ENCODE measurements at places on chromosomes 7 and 10. TPM values are rescaled to one million over a fixed set of nuclear protein-coding genes. Genes with fewer than 3 reads are reported as not detected.

Gene TUBB8
- total RNA-seq = not detected

Gene TRPV5
- total RNA-seq = not detected

Gene VSIR
- 83.2 TPM for total RNA-seq

Gene RFC2
- total RNA-seq = 17.6 TPM

Gene ECHDC3
- total RNA-seq = 2.1 TPM

Gene OR2A12
- not detected for total RNA-seq

Gene FGFBP3
- 0.98 TPM for total RNA-seq

Gene KBTBD2
- total RNA-seq = 46.5 TPM

Gene GRB10
- total RNA-seq = 8.8 TPM

Gene CYP2C9
- total RNA-seq = 0.36 TPM

Gene TRIM73
- total RNA-seq = 27.9 TPM

Gene OR13A1
- not detected for total RNA-seq

Gene ARHGEF35
- total RNA-seq = 2.5 TPM

Gene C10orf105
- 0.15 TPM for total RNA-seq

Gene PARD3
- total RNA-seq = 0.63 TPM

Gene ASAH2B
- 5.5 TPM for total RNA-seq

Gene ZNF117
- total RNA-seq = 3.0 TPM

Gene MKI67
- total RNA-seq = 1.5 TPM

Gene CCL24
- total RNA-seq = not detected

Gene TMEM236
- 0.07 TPM for total RNA-seq

Gene SRRT
- total RNA-seq = 308 TPM

Gene ACBD5
- total RNA-seq = 20.9 TPM

Gene WNT8B
- 0.20 TPM for total RNA-seq

Gene KCNMA1
- 0.60 TPM for total RNA-seq

Gene TMEM176B
- total RNA-seq = 0.92 TPM

Gene DYDC2
- not detected for total RNA-seq

Gene NEBL
- total RNA-seq = 0.41 TPM

Gene IFIT5
- 17.4 TPM for total RNA-seq

Gene FXYD4
- total RNA-seq = not detected

Gene AFAP1L2
- total RNA-seq = 1.0 TPM

Gene TLL2
- not detected for total RNA-seq

Gene NPC1L1
- total RNA-seq = not detected

Gene KRIT1
- total RNA-seq = 65.6 TPM

Gene TMEM139
- total RNA-seq = 1.2 TPM

Gene BLOC1S2
- total RNA-seq = 33.5 TPM

Gene KIAA1217
- not detected for total RNA-seq

Gene SLC13A1
- not detected for total RNA-seq

Gene LIPA
- 33.6 TPM for total RNA-seq

Gene FAM25G
- total RNA-seq = not detected

Gene NPTX2
- 0.18 TPM for total RNA-seq

Gene MEIG1
- total RNA-seq = not detected

Gene LRRC18
- total RNA-seq = not detected

Gene CPN1
- not detected for total RNA-seq

Gene IFIT3
- total RNA-seq = 4.3 TPM

Gene GPR37
- not detected for total RNA-seq

Gene ITGA8
- total RNA-seq = not detected

Gene LRGUK
- 0.30 TPM for total RNA-seq

Gene MRLN
- total RNA-seq = not detected

Gene PDZD7
- 2.3 TPM for total RNA-seq
